SW480 (cell line): ENCODE measurements at places on chromosomes 1 and 21.

- no peak for DNase-seq
Observed at GRCh38 chr1:229907884-229908638, 159.0 kb upstream of the GALNT2 start.

DNA sequence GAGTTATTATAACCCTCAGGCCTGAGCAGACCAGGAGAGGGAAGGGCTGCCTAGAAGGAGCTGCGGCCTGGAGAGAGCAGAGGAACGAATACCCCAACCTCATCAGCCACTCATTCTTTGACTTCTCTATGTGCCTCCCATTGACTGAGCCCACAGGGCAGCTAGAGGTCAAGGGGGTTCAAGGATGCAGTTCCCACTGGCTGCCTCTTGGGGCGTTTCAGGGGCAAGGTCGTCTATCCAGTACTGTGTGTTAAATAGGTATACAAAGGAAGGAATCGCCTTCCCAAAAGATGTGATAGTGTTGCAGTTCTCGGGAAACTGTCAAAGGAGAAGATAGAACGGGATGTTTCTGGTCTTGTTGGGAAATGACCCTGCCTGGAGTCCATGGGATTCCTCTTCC is 250.6 kb downstream of the PRDM2 start:
- no peak for DNase-seq

GRCh38 chr21:29217818-29218291 is 80.9 kb upstream of the BACH1 start:
- DNase-seq, result peak; percentile 74

- DNase-seq, result no peak
Observed at GRCh38 chr21:42570841-42571387, 57.3 kb downstream of the SLC37A1 start.

DNA sequence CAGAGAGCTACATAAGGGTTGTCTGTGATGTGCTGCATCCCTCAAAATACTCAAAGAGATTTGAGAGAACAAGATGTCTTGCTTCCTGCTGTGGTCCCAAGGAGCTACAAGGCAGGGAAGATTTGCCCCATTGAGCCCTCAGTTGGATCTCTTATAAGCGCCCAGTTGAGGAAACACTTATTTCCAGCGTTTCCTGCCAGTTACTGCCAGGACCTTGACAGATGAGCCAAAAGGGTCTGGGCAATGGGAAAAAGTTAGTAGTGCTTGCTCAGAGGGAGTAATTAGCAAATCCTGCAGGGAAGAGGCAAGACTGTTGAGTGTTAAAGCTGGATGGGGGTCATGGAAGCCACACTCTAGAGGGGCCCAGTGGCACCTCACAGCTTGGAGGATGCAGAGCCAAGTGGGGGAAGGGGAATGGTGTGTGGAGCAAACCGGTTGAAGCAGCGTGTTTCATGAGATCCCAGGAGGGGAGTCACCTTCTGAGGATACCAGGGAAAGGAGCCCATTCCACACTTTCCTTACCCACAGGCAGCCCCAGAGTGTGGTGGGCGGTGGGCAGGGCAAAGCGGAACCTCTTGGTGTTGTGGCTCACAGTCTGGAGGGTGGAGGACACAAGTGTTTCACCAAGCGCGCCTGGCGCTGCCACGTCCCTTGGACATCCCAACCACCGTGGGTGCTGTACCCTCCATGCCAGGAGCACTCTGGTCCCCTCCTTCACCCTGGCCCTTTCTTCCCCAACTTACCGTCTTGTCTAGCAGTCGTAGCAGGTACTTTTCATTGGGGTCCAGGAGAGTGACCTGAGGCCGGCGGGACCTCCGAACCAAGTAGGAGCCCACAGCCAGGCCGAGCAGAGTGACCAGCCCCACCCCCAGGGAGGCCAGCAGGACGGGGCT is 805 bp downstream of the CYB5R1 start:
- DNase-seq, result no peak

DNA sequence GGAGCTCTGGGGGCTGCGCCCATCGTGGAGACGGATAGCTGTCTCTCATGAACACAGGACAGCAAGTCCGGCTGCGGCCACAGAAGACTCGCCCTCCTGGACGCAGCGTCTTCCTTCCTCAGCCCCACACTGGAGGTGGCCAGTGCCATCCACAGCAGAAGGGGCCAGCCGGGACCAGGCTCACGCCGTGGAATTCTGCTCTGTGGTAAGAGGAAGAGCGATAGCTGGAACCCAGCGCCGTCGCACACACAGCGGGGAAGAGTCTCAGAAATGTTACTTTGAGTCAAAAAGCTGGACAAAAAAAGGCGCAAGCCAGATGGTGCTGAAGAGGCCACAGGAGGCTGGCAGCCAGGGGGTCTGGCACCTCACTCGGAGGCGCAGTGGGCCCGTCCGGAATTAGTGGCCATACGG is 113.9 kb upstream of the COL6A1 start:
- DNase-seq, result no peak

DNA sequence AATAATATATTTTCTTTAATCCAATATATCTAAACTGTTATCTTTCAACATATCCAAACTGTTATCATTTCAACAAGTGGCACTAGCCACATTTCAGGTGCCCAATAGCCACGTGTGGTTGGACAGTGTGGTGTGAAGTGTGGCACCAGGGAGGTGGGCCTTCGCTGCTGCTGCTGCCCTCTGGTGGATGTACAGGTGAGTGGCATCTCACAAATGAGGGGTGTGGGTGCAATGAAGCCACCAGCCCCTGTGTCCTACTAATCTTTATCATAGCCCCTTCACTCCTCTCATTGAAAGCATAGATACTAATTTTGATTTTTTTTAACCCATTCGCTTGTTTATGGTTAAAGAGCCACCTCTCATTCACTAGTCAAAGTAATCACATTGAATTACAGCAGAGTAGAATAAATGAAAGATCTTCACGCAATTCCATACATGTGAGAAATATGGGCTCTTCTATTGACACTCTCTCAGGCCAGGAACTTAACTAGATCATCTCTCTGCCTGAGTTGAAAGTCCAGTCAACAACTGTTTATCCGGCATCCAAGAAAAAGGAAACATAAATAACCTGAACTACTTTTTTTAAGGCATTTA is 499.2 kb downstream of the OMA1 start:
- peak; percentile 26 for DNase-seq

DNA sequence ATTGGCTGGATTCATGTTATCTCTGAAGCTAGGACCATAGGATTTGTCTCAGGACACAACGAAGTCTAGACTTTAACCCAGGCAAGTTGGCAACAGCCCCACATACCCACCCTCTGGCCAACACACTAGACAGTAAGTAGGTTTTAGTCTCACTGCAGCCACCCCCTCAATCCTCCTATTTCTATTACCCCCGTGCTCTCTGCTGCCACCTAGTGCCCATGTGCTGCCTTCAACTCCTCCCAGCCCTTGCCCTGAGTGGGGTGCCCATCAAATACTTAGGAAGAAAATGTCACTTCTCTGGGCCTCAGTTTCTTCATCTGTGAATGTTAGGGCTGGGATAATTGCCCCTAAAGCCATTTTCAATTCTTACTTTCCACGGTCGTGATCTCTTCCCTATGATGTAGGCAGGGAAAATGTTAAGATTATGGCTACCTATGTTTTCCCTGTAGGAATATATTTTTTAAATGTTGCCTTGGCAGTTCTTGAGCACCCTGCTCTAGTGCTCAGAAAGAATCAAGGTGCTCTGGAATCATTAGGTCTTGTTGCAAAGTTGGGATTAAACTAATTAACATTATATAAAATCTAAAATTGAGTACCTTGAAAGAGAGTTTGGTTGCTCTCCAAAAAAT is 213.0 kb downstream of the LMX1A start:
- peak; percentile 18 for DNase-seq

DNA sequence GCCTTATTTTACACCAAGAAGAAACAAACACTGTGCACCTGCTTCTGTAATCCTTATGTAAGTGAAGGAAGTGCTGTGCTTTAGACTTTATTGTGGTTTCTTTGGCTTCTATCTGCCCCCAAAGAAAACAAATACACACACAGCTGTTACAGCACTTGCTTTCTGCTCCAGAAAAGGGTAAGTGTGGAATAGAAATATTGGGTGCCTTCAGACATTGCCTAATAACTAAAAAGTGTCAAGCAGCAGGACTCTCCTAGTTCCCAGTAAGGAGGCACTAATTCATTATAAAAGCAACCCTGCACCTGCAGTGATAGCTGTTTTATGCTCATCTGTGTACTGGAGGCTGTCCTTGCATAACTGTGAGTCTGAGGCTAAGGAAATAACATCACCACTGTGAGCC is 23.4 kb upstream of the PRRX1 start:
- DNase-seq, result no peak

- no peak for DNase-seq
Observed at GRCh38 chr21:40421121-40421520, 425.8 kb downstream of the DSCAM start.

GRCh38 chr1:20603504-20604464 is 14.9 kb downstream of the CDA start:
- DNase-seq, result no peak

- DNase-seq, result no peak
Observed at GRCh38 chr1:224080115-224080774, 33.7 kb upstream of the FBXO28 start.

DNA sequence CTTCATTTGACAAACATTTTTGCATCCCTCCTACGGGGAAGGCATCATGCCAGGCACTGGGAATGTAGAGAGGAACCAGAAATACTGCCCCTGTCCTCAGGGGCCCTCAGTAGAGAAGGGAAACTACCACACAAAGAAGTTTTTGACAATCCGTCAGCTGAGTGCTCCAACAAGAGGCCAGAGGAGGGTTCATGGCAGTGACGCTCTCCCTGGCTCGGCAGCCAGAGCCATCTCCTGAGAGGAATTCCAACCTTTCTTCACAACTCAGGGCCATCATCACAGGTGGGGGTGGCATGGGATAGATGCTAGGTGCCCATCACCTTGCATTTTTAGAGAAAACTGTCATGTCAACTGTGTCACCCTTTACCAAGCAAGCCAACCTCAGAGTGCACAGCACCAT is 154.1 kb downstream of the HIVEP3 start:
- no peak for DNase-seq

DNA sequence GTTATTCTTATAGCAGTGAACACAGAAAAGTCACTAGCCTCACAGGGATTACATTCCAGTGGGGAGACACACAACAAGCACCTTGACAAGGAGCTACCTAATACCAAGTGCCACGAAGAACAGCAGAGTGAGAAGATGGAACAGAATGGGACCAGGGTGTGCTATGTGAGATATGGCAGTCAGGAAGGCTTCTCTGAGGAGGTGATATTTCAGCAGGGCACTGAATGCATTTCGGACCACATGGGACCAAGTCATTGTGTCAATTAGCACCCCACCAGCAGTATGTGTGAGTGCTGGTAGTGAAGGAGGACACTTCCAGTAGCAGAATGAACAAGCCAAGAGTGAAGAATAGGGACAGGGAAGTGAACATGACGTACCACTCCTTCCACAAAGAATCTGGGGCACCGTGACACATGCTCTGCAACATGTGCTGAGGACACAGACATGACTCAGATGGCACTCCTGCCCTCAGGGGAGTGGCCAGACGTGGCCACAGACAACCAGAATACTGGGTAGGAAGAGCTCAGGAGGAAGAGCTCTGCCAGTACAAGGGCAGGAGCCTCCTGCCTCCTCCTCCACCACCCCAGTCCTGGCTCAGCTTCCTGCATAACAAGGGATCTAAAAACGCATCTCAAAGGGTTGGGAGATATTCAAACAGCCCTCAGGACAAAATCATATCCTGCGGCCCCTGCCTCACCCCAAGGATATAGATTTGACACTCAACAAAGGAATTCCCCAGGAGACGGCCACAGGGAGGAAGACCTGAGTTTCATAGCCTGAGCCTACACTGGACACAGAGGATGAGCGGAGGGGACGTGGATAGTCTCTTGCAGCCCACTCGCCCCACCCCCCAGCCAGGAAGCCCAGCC is 102.5 kb downstream of the TRABD2B start:
- peak; percentile 81 for DNase-seq

DNA sequence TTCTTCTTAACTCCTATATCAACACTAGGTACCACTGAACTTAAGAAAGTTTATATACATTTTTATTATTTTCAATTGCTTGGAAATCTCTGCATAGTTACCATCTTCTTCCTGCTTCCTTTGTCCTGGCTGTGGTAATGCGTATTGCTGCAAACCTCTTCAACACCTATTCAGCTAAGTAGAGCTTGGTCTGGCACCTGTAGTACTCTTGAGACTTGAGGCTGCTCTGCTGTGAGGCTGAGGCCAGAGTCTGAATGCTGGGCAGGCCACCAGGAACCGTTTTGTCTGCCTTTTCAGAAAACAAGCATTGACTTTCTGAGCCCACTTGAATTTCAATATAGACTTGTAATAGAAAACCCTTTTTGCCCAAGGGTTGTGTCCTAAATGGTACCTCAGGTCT is 52.0 kb upstream of the RGS2 start:
- no peak for DNase-seq

GRCh38 chr1:43706598-43707189 is 642 bp upstream of the ST3GAL3 start:
- DNase-seq, result peak; percentile 28

- DNase-seq, result peak; percentile 8
Observed at GRCh38 chr1:193417945-193418744, 231.7 kb upstream of the B3GALT2 start.

DNA sequence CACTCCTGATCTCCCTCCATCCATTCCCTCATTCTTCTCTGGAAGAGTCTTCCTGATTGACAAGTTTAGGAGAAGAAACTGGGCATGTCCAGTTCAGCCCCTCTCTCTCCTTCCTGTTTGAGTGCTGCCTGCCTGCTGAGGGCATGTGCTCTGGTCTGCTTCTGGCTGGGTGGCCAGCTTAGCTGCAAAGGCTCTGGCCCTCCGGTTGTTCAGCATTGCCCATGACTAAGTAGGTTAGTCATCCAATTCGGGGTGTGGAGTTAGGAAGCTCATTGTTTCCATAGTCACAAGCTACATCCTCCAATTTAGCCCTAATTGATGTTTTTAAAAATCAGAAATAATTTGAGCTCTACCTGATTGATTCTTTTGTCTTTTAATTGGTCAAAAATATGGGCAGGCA is 25.6 kb upstream of the PLA2G2E start:
- DNase-seq, result peak; percentile 79

- peak; percentile 20 for DNase-seq
Observed at GRCh38 chr1:54537611-54538010, 10.4 kb upstream of the ACOT11 start.

GRCh38 chr21:31145274-31145673 is 107.0 kb upstream of the KRTAP19-8 start:
- DNase-seq, result no peak

DNA sequence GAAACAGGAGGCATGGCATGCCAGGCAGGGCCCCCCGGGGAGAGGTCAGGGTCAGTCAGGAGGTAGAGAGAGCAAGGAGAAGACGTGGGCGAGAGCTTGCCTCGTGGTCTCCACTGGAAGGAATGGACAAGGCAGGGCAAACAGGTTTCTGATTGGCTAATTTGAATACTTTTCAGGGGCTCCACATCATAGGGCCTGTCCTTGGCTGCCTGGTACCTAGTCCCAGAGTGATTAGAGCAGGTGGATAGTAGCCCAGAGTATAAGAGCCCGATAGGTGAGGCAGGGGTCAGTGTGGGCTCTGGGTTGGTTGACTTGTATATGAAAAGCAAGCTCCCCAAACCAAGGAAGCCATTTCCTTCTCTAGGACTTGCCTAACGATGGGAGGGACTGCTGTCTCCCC is 178.6 kb downstream of the ZP4 start:
- no peak for DNase-seq

DNA sequence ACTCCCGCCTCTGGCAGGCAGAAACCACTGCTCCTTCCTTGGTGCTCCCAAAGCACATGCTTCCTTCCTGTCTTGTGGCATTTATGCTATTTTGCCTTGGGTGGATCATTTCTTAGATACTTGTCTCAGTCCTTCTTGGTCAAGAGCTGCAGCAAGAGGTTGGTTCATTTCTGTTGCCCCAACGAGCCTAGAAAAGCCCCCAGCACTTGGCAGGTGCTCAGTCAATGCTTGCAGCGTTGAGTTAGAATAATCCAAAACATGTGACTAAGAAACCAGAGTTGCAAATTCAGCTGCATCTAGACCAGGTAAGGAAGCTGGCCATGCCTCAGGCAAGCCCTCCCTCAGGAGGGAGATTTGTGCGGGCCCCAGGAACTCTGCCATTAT is 42.4 kb upstream of the TENT5C start:
- no peak for DNase-seq
